ENCODE measurements at places on chromosomes 2 and 18. TPM values are rescaled to one million over a fixed set of nuclear protein-coding genes. Genes with fewer than 3 reads are reported as not detected.

DNA sequence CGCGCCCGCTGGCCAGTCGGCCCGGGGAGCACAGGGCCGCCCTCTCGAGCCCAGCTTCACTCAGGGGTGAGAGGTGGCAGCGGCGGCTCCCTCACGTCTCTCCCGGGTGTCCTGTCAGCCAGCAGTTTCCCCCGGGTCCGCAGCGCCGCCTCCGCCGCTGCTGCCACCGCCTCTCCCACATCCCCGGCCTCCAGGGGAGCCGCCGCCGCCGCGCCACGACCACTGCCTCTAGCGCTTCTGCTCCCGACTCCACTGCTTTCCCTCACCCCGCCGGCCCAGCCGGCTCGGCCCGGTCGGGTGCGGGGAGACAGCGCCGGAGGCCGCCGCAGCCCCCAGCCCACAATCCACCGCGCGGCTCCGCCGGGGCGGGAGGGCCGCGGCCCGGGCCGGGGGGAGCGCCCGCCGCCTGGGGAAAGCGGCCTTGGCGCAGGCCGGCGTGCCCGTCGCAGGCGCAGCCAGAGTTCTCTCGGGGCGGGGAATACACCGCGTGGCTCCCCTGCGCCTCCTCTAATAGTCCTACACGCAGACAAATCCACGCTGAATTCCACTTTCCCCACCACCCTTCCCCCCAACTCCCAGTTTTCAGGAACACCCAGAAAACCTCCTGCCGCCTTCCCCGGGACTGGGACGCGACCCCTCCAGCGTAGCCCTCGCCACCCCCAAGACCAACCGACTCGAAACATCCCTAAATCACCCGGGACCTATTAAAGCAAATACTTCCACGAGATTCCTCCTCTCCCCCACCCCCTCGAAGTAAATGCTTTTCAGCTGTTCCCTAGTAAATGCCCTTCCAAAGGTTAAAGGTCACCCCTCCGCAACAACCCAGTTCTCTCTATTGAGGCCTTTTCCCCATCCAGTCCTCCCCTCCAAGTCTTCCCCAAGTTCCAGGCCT lies at the start of gene VPS54:
VPS54 (minus strand) TSS at position 346 of the 892 bp plus-strand sequence. CDS start 35,429 bp downstream, outside the sequence.
- H3K4me1 ChIP-seq: peaks cover 24% of the 10 kb centered on the region
- peak; percentile 71 for DNase-seq
- no peaks in the 10 kb centered on the region for H3K27me3 ChIP-seq
- no peaks in the 10 kb centered on the region for H3K36me3 ChIP-seq

- no peak overlapping the region for H3K27ac ChIP-seq
- H3K4me3 ChIP-seq: no peak overlapping the region
- no peak for DNase-seq
- H3K4me1 ChIP-seq: no peaks in the 10 kb centered on the region
- peaks cover 41% of the 10 kb centered on the region for H3K36me3 ChIP-seq
Observed at GRCh38 chr2:39275016-39275415, 31.2 kb upstream of the CDKL4 start.

- peaks cover 5% of the 10 kb centered on the region for H3K4me1 ChIP-seq
- DNase-seq: no peak
- H3K36me3 ChIP-seq: peaks cover 17% of the 10 kb centered on the region
- H3K27me3 ChIP-seq: no peaks in the 10 kb centered on the region
- H3K27ac ChIP-seq: no peak overlapping the region
- H3K4me3 ChIP-seq: no peak overlapping the region
Observed at GRCh38 chr18:47881752-47882455, 48.6 kb downstream of the SMAD2 start.

- no peak for DNase-seq
- peaks cover 25% of the 10 kb centered on the region for H3K36me3 ChIP-seq
- H3K4me3 ChIP-seq: no peak overlapping the region
- no peak overlapping the region for H3K27ac ChIP-seq
- peaks cover 17% of the 10 kb centered on the region for H3K4me1 ChIP-seq
- no peaks in the 10 kb centered on the region for H3K27me3 ChIP-seq
Observed at GRCh38 chr18:27110319-27110718, 74.8 kb downstream of the CHST9 start.

- H3K27ac ChIP-seq: peak overlapping the region; percentile 98
- DNase-seq: peak; percentile 18
- peaks cover 8% of the 10 kb centered on the region for H3K4me1 ChIP-seq
- H3K27me3 ChIP-seq: no peaks in the 10 kb centered on the region
Observed at GRCh38 chr2:222861411-222862105, 722 bp downstream of the ACSL3 start.

DNA sequence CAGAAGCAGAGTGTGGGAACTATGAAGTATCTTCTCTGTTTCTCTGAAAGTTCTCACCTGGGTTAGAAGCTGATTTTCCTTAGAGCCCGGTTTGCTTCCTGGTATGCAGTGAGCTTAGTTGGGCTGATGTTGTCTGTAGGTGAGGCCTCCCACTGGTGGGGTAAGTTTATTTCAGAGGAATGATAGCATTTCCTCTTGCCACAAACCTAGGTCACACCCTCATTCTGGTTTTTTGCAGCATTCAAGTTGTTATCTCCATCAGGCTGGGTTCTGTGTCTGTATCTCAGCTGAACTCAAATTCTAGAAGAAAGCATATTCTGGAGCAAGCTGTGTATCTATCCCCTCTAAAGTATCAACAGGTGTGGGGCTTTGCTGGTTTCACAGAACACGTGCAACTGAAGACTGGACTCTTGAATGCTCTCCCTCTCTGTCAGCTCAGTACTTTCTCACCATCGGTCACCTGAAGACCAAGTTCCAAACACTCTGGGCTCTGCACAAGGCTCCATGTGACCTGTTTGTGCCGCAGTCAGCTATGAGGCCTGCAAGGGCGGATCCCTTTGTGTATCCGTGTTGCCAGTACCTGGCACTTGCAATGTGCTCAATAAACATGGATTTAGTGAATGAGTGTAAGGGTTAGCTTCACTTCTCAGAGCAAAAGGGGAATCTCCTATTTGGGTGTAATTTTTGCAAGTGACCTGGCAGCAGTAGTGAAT lies 49.5 kb upstream of the MBOAT2 start:
- H3K27ac ChIP-seq: no peak overlapping the region
- H3K36me3 ChIP-seq: no peaks in the 10 kb centered on the region
- no peaks in the 10 kb centered on the region for H3K4me1 ChIP-seq
- no peaks in the 10 kb centered on the region for H3K27me3 ChIP-seq
- DNase-seq: no peak
- no peak overlapping the region for H3K4me3 ChIP-seq

DNA sequence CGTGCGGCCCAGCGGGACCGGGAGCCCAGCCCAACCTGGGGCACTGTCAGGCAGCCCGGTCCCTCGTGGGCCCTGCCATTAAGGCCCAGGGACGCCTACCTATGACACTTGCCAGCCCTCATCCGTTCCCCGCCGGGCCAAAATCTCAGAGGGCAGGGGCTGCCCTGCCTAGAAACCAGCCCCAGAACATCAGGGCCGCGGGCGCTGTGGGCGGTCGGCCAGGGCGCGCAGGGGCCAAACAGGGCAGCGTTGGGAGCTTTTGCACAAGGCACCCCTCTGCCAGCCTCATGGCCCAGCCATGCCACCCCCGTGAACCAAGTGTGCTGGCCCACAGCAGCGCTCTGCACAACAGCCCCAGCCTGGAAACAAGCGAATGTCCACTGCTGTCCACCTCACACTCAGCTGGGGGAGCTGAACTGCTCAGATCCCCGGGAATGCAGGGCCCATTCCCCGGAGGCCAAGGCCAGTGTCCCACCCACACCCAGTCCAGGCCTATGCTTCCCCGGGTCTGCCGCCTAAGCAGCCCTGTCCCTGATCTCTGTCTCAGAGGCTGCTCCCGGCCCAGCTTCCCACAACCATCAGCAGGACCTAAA lies 3.5 kb upstream of the NEURL3 start:
- H3K27ac ChIP-seq: no peak overlapping the region
- H3K4me3 ChIP-seq: peak overlapping the region; percentile 55

DNA sequence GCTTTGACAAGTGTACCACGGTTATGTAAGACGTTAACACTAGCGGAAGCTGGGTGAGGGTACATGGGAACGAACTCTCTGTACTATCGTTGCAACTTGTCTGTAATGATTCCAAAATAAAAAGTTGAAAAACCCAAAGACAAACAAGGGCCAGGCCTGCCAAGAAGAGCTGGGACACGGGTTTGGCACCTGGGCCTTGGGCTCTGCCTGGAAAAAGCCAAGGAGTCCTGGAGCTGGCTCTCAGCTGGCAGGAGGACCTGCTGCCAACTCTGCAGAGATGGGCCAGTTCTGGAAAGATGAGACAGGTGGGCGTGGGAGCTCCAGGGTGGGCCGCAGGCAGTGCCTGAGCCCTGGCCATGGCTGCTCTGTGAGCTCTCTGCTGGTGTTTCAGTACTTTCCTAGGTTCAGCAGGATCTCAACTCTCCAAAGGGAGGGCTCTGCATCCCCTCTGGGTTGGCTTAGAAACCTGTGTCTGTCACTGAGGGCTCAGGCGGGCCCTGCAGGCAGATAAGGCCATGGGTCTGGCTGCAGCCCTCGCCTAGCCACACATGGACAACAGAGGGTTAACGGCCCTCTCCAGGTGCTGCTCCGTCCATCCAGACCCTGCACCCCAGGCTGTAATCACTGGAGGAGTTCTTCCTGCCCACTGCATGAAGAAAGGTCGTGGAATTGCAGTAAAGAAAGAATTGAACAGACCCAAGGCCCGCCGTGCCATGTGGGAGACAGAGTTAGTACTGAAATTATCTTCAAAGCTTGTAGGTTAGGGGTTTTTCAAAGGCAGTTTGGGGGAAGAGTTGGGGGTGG lies 89.9 kb downstream of the RHOB start:
- H3K36me3 ChIP-seq: no peaks in the 10 kb centered on the region
- DNase-seq: no peak

DNA sequence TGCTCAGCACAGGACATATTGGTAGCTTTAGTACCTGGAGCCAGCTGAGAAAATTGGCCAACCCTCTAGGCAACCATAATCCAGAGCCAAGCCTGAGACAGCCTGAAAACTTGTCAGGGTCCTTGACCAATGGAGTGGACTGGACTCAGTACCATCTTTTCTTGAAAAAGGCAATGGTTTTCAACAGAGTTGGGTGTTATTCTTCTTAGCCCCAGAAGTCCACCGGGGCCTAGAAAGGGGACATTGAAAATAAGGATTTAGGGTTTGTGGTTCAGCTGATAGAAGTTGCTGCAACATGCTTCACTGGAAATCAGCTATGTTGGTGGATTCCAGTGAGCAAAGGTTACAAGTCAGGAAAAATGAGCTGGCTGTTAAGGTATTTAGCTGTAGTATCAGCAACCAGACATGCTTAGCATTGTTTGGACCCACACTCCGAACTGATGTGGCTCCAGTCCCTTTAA lies 22.1 kb upstream of the CNOT11 start:
- no peaks in the 10 kb centered on the region for H3K27me3 ChIP-seq
- peaks cover 15% of the 10 kb centered on the region for H3K36me3 ChIP-seq
- H3K4me3 ChIP-seq: no peak overlapping the region

GRCh38 chr18:56327191-56327885 lies 311.1 kb downstream of the TXNL1 start:
- peaks cover 4% of the 10 kb centered on the region for H3K4me1 ChIP-seq
- H3K27ac ChIP-seq: no peak overlapping the region
- DNase-seq: no peak
- H3K36me3 ChIP-seq: no peaks in the 10 kb centered on the region
- peaks cover 1% of the 10 kb centered on the region for H3K27me3 ChIP-seq

DNA sequence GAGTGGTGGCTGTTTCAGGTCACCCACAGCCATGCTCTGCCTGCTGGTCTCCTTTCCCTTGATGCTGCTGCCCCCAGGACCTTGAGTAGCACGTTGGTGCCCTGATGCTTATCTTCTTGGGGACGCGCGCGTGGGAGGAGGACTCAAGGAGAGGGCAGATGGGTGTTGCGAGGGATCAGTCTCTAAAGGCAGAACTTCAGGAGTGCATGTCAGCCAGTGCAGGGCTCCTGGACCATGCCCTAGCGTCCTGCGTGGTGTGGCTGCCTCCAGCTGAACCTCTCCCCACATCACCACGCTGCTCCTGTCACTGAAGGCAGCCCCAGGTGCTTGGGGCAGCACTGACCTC lies 62.5 kb upstream of the GLI2 start:
- peaks cover 68% of the 10 kb centered on the region for H3K27me3 ChIP-seq
- no peak overlapping the region for H3K27ac ChIP-seq
- H3K4me3 ChIP-seq: no peak overlapping the region
- no peaks in the 10 kb centered on the region for H3K36me3 ChIP-seq
- DNase-seq: no peak

DNA sequence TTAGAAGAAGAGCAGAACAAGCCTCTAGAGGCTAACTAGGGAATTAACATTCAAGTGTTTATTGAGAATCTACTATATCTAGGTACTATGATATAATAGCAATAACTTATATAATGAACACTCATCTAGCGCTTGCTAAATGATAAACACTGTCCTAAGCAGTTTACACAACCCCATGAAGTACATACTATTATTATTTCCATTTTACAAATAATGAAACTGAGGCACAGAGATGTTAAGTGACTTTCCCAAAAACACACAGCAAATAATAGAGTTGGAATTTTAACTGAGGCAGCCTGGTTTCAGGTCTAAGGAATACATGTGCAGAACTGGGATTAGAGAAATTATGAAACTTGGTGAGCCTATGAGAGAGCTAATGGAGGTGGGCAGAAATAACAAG lies 893.4 kb downstream of the CPS1 start:
- no peak overlapping the region for H3K27ac ChIP-seq
- no peak for DNase-seq
- no peaks in the 10 kb centered on the region for H3K27me3 ChIP-seq
- H3K4me3 ChIP-seq: no peak overlapping the region
- peaks cover 4% of the 10 kb centered on the region for H3K4me1 ChIP-seq

DNA sequence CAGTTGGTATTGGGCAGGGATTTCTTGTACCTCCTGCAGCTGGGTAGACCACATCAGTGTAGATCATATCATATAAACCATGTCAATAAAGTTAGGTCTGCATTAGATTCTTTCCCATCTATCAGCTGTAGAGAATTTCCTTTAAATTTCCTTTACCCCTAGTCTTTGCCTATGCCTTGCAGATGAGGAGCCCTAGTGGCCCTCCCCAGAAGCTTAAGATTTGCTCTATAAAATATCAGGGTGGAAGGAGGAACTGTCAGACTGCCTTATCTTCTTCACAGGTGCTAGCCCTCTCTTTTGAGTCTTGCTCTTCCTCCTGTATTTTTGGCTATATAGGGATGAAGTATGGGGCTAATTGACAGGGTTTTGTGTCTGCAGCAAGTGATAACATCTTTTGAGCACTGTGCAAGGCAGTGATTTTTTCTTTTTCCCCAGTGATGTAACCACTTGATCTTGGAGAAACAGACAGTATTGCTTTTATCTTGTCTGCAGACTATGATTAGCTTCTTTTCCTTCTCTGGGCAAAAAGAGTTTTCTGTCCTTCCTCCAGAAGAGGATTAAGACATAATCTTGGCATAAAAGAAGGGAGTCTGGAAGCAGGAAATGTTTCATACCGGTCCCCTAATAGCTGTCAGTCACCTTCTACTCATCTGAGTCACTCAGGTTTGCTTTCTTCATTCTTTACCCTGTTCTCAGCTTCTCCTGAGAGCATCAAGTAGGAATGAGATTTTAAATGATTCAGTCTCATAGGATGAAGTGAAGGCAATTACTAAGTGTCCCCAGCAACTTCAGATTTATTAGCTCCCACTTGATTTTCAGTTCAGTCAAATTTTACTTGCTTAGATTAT lies 286.4 kb downstream of the CDH19 start:
- no peaks in the 10 kb centered on the region for H3K36me3 ChIP-seq
- H3K4me3 ChIP-seq: no peak overlapping the region
- no peaks in the 10 kb centered on the region for H3K27me3 ChIP-seq
- peaks cover 25% of the 10 kb centered on the region for H3K4me1 ChIP-seq
- H3K27ac ChIP-seq: peak overlapping the region; percentile 15

The CACNB4 gene
- total RNA-seq: 6.9 TPM

The ASPRV1 gene
- total RNA-seq: 1.1 TPM

The GULP1 gene
- 75.1 TPM for total RNA-seq

The CRYGC gene
- total RNA-seq: not detected

The STAT4 gene
- total RNA-seq: 0.44 TPM

The LIMS2 gene
- 2.5 TPM for total RNA-seq

The KCNG2 gene
- 0.34 TPM for total RNA-seq

The PJVK gene
- total RNA-seq: 4.4 TPM

The ORC2 gene
- 56.0 TPM for total RNA-seq

The EVX2 gene
- not detected for total RNA-seq

The IL36RN gene
- not detected for total RNA-seq

All from WTC11 (cell line).